Melanocyte of skin (primary cell): ENCODE measurements at places on chromosomes 1 and 21. TPM values are rescaled to one million over a fixed set of nuclear protein-coding genes. Genes with fewer than 3 reads are reported as not detected.

The ZNF672 gene
- total RNA-seq = 20.8 and 23.3 TPM in 2 replicates

The KIAA0040 gene
- 0.15 and 0.33 TPM in 2 replicates for total RNA-seq

The AGT gene
- total RNA-seq = not detected in 2 replicates

The CFHR4 gene
- total RNA-seq = not detected in 2 replicates

The OR2T35 gene
- not detected in 2 replicates for total RNA-seq

The CYP4A11 gene
- total RNA-seq = not detected in 2 replicates

The RIPPLY3 gene
- total RNA-seq = not detected in 2 replicates

The RCSD1 gene
- total RNA-seq = under 0.01 TPM in 1 of 2 replicates, not detected in the other

The DNASE2B gene
- total RNA-seq = 0.69 and 1.5 TPM in 2 replicates

The FCGR3B gene
- total RNA-seq = not detected in 2 replicates

The TUT4 gene
- 17.9 and 41.4 TPM in 2 replicates for total RNA-seq

The C1orf141 gene
- total RNA-seq = not detected in 2 replicates

The ST6GALNAC3 gene
- total RNA-seq = 58.5 and 61.3 TPM in 2 replicates

The HES5 gene
- total RNA-seq = 0.67 TPM in 1 of 2 replicates, not detected in the other

The CLDN17 gene
- total RNA-seq = not detected in 2 replicates

The HCRTR1 gene
- not detected in 2 replicates for total RNA-seq

The C1orf87 gene
- total RNA-seq = not detected in 2 replicates

The SFN gene
- not detected in 2 replicates for total RNA-seq

The KRTAP19-1 gene
- total RNA-seq = 0.36 TPM in 1 of 2 replicates, not detected in the other

The SLC22A15 gene
- 6.3 and 9.3 TPM in 2 replicates for total RNA-seq

The RNU1-1 gene
- total RNA-seq = under 0.01 TPM in 2 replicates

The MAB21L3 gene
- under 0.01 TPM in 2 replicates for total RNA-seq

The TBX15 gene
- 0.73 TPM in 1 of 2 replicates, not detected in the other for total RNA-seq

The KRTAP19-2 gene
- total RNA-seq = not detected in 2 replicates

The PGLYRP4 gene
- total RNA-seq = not detected in 2 replicates

The CHODL gene
- 0.36 TPM in 1 of 2 replicates, not detected in the other for total RNA-seq

The RHCE gene
- 0.34 and 0.36 TPM in 2 replicates for total RNA-seq

The TMEM167B gene
- total RNA-seq = 10.0 and 11.0 TPM in 2 replicates

The RERE gene
- total RNA-seq = 35.8 and 48.7 TPM in 2 replicates

The ITGB2 gene
- total RNA-seq = under 0.01 TPM in 1 of 2 replicates, not detected in the other

The OTUD7B gene
- total RNA-seq = 33.7 and 67.2 TPM in 2 replicates

The MCOLN2 gene
- 6.2 and 7.3 TPM in 2 replicates for total RNA-seq

The ARTN gene
- total RNA-seq = 0.36 TPM in 1 of 2 replicates, not detected in the other

The GBP5 gene
- total RNA-seq = 0.34 TPM in 1 of 2 replicates, not detected in the other

The LMOD1 gene
- under 0.01 and 0.73 TPM in 2 replicates for total RNA-seq

The OR2L5 gene
- total RNA-seq = not detected in 2 replicates

The NHLH1 gene
- under 0.01 TPM in 1 of 2 replicates, not detected in the other for total RNA-seq

The STX12 gene
- total RNA-seq = 50.9 and 57.5 TPM in 2 replicates

The RGS16 gene
- total RNA-seq = under 0.01 and 0.46 TPM in 2 replicates

The GBP7 gene
- not detected in 2 replicates for total RNA-seq

The CLCA1 gene
- total RNA-seq = not detected in 2 replicates

The VPS13D gene
- total RNA-seq = 27.3 and 35.3 TPM in 2 replicates

The CD101 gene
- total RNA-seq = 0.69 and 0.73 TPM in 2 replicates

The MSH4 gene
- 0.34 and 0.36 TPM in 2 replicates for total RNA-seq

The GCSAML gene
- under 0.01 TPM in 1 of 2 replicates, not detected in the other for total RNA-seq

The OR10K2 gene
- not detected in 2 replicates for total RNA-seq

The KLHDC9 gene
- under 0.01 and 0.31 TPM in 2 replicates for total RNA-seq

The BRDT gene
- total RNA-seq = not detected in 2 replicates

The LAMB3 gene
- total RNA-seq = 2.0 and 3.2 TPM in 2 replicates

The LCK gene
- total RNA-seq = not detected in 2 replicates

The FAM72C gene
- total RNA-seq = 2.7 and 2.8 TPM in 2 replicates

The TNFRSF25 gene
- total RNA-seq = under 0.01 TPM in 1 of 2 replicates, not detected in the other

The KLHDC8A gene
- under 0.01 and 1.5 TPM in 2 replicates for total RNA-seq
